ENCODE measurements at places on chromosomes 2 and 18.

- no peak for DNase-seq
Observed at GRCh38 chr2:128776461-128777195, 458.0 kb upstream of the HS6ST1 start.

DNA sequence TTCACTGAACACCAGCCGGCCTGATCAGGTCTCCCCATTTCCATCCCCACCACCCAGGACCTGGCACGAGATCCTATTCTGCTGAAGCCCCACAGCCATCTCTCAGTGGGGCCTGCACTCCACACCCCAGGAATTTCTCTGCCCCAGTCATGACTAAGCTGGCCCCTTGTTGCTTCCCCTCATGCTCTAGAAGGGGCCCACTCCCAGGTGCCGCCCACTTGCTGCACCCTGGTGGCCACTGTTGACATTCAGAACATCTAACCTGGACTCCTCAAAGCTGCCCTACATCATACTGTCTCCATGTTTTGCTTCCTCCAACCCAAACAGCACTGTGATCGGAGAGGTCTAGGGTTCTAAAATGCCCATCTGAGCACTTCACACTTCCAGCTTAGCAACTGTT, 90.7 kb upstream of the KLHL29 start:
- no peak for DNase-seq

GRCh38 chr2:189024901-189025618, 50.9 kb downstream of the COL3A1 start:
- DNase-seq, result no peak

- DNase-seq, result no peak
Observed at GRCh38 chr18:61596296-61596695, 263.1 kb downstream of the CDH20 start.

GRCh38 chr2:121596221-121597080, 52.8 kb downstream of the CLASP1 start:
- DNase-seq, result peak; percentile 73

DNA sequence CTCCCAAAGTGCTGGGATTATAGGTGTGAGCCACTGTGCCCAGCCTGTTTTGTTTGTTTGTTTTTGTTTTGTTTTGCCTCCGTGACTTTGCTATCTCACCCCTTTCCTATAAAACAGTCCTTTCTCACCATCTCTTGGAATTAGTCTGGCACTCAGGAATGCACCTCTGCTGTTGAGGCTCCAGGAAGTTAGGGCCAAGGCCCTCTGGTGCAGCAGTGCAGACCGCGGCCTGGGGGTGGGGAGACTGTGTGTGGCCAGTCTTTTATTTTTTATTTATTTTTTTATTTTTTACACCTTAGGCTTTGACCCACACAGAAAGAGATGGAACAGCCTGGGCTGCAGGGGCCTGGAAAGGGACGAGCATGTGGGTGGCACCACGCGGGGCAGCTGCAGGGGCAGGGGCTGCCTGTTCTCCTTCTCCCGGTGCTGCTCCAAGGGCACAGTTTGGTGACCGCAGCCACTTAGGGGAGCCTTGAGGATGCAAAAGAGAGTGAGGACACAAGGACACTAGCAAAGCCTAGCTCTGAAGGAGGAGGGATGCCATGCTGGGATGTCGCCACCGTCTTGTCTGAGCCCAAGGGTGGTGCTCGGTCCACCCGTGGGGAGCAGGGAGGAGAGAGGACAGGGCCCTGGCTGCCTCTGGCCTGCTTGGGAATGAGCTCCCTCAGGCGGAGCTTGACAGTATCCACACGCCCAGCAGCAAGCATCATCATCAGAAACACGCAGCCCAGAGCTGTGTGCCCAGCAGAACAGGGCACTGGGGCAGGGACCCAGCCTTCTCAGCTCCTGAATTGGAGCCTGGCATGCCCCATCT, 19.4 kb upstream of the ALPI start:
- DNase-seq, result no peak

DNA sequence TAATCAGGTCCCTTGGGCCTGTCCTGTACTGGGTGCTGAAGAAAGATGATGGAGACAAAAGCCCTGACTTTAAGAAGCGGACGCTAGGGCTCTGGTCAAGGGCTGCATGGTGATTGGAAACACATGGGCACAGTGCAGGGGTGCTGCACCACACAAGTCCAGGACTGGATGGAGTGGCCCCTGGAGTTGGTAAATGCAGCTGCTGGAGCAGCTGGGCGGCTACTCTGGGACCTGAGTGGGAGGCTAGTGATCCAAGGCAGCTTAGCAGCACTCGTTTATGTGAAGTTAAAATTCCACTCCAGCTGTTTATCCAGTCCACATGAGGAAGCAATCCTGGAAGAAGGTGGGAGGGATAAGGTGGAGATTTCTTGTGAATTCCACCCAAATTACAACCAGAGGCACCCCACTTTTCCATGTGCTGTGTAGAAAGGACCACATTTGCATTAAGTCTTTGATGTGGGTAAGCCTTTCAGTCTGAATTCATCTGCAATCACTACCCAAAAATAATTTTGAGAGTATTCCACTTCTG, 24.9 kb downstream of the MERTK start:
- DNase-seq, result no peak

- DNase-seq, result peak; percentile 88
Observed at GRCh38 chr18:44651478-44651877, 29.2 kb upstream of the SETBP1 start.

DNA sequence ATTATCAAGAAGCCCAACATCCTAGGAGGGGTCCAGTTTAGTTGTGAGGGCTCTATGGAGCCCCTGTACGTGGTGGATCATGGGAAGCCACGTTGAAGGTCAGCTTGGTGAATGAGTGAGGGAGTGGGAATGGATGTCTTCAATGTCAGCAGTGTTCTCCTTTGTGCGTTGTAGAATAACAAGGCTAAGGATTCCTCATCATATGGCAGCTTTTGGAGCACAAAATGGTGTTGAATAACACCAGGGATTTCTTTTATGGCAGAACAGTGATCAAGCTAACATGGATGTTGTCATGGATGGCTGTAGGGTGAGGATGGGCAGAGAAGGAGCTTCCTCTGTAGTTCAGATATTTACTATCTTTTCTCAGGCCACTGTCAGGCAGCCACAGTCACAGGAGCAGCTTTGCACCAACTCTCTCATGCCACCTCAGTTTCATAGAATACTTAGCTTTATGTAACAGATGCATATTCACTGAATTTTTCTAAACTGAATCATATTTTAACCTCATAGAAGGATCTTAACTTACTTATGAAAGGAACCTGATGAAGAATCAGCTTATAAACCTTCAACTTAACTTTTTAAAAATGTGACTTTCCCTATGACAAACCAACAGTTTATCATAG, 284.5 kb upstream of the EPAS1 start:
- peak; percentile 53 for DNase-seq

- no peak for DNase-seq
Observed at GRCh38 chr2:162712598-162712997, 126.0 kb downstream of the KCNH7 start.

DNA sequence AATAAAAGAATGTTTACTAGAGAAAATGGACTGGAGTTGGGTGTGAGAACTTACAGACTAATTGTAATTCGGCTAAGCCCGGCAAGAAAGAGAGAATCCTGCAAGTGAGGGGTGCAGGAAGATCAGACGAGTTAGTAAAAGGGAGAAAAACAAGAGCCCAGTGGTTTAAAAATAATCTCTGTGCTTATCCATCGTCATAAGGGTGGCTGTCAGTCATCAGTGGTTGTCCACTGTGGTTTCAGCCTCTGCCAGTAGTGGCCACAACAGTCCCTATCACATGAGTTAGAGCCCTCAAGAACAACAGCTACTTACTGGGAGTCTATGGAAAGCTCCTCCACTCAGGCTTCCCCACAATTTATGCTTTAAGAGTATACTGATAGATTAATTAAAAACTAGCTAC, 239.8 kb downstream of the SETBP1 start:
- DNase-seq, result no peak

DNA sequence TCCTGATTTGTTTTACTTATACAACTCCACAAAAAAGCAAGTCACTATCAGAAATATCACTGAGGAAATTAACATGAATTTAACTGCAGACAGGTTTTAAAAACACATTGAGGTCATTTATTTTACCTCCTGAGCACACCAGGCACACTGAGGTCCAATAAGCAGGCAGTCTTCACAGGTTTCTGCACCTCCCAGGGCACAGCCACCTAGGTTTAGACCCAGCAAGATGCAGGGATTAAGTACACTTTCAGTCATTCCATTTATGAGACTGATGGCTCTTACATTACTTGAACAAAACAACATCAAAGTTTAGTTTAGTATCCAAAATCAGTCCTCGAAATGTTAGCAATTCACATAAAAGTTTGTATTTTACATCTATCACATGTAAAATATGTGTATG, 1.0 kb downstream of the ITGB6 start:
- DNase-seq, result no peak

DNA sequence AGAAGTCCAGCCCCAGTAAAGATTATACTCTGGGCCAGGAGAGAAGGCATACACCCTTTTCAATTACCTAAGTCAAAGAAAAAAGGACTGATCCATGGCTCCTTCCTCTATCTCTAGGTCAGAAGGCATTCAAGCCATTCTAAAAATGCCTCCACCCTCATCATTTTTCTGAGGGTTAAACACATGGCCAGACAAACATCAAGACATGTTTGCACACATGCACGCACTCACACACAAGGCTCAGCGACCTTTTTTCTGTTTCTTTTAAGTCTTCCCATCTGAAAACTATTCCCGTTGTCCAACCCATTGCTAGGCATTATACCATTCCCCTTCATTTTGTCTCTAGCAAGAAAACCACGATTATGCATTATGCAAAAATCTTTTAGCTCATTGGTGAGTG, 126.6 kb downstream of the EN1 start:
- no peak for DNase-seq

- no peak for DNase-seq
Observed at GRCh38 chr18:63907664-63908063, at the start of gene SERPINB10. Gene SERPINB10 (plus strand): TSS chr18:63907958. CDS start chr18:63915511, 7,553 bp downstream.

DNA sequence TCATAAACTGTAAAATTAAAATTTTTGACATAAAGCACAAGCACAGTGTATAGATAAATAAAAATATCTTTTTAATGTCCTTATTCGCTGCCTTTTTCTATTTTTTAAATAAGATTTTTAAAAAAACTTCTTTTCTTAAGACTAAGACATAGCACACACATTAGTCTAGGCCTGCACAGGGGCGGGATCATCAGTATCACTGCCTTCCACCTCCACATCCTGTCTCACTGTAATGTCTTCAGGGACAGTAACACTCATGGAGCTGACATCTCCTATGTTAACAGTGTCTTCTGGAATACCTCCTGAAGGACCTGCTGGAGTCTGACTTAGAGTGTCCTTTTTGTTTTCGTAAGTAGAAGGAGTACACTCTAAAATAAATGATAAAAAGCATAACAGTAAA, 33.0 kb downstream of the VAPA start:
- DNase-seq, result no peak

DNA sequence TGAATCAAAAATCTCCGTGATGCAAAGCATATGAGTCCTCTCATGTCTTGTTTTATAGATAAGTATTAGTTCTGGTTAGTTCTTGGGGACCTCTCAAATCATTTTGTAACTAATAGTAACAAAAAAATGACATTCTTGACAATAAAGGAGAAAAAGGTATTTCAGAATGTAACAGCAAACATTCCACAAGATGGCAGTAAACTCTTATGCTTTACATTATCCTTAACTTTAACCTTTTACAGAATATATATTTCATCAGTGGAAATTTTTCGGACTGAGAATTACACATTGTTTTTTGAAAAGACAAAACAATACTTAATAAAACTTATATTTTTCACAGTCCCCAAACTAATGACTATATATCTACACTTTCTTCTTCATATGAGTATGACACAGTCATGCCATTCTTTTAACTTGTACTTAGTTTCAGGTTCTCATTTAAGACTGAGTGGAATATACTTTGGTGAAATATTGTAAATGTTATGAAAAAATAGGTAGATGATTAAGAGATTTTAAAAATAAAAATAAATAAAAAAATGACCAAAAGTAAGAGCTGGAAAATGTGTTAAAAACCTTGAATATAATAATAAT, 142.9 kb upstream of the NXPH2 start:
- DNase-seq, result no peak

- DNase-seq, result no peak
Observed at GRCh38 chr2:62363166-62363565, 142.8 kb downstream of the TMEM17 start.

DNA sequence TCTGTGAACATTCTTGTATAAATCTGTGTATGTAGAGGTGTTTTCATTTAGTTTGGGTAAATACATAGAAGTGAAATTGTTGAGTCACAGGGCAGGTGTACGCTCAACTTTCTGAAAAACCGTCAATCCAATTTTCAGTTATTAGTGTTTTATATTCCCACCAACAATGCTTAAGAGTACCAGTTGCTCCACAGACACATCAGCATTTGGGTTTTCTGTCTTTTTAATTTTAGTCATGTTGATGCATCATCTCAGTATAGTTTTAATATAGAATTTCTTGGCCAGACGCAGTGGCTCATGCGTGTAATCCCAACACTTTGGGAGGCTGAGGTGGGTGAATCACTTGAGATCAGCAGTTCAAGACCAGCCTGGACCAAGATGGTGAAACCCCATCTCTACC, 3.2 kb upstream of the GNLY start:
- no peak for DNase-seq

GRCh38 chr2:211306929-211307328, 750.5 kb downstream of the CPS1 start:
- DNase-seq, result no peak

- peak; percentile 67 for DNase-seq
Observed at GRCh38 chr2:135875491-135876065, 665 bp downstream of the MCM6 start.

- no peak for DNase-seq
Observed at GRCh38 chr2:214378455-214379103, 32.3 kb upstream of the VWC2L start.

DNA sequence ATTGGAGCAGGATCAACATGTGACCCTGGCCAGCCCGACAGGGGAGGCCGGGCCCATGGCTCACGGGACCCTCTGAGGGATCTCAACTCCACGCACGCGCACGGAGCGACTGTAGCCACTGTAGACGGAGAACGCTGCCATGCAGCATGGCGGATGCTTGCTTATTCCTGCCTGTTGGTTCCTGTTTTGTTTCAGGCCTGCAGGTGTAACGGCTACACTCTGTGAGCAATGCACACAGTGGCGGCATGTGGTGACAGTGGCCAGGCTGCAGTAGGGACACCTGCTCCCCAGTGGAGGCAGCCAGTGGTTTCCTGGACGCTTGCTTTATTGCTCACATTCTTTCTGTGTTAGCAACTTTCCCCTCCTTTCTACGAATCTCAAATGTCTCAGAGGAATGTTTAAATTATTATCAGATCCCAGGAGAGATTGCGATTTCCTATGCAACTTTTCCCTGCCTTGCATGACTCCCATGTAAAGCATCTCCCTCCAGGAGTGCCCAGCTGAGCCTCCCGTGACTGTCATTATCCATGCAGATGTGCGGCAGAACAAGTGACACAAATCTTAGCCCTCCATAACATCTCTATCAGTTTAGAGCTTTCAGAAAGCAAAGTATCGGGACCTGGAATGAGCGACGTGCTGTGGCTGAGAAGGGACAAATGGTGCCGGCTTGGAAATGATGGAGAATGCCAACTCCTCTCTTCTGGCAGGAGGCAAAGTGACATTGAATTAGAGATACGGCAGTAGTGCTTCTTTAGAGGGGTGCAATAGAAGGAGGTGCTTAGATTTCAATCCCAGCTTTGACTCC, 209.7 kb downstream of the ASB1 start:
- peak; percentile 90 for DNase-seq
